ENCODE measurements at places on chromosomes 2 and 18.

DNA sequence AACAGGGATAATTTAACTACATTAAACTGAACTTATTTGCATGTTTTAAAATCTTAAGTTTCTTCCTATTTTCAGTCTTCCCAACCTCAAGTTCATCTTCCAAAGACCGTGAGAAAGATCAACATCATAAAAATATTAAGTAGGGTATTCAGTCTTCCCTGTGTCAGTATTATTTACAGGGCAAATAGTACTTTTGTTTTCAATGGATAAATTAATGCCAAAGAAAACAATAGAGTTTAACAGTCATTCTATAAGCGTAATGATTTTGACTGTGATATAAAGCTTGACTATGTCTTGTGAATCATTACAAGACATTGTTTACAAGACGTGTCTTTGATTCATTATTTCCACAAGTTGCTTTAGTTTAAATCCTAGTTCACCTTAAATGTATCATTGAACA, 48.0 kb upstream of the NRXN1 start:
- no peak for DNase-seq

DNA sequence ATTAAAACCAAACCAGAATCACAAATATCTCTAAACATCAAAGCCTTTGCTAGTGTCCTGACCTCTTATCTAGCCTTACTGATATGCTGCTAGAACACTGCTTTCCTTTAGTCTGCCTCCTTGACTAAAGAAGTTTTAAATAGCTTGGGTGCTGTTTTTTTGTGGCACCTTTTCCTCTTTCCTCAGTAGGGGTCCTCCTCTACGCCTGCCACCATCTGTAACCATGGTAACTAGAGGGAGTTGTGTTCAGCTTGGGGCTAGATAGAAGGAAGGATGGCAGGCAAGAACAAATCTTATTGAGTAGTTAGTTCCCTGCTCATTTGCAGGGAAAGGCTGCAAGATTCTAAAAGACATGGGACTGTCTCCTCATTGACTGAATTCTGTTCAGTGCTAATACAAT, 86.0 kb downstream of the TAF4B start:
- DNase-seq = no peak

- DNase-seq = no peak
Observed at GRCh38 chr2:167534443-167534842, 646.2 kb downstream of the XIRP2 start.

GRCh38 chr18:49394191-49394590, 66.3 kb downstream of the DYM start:
- no peak for DNase-seq

DNA sequence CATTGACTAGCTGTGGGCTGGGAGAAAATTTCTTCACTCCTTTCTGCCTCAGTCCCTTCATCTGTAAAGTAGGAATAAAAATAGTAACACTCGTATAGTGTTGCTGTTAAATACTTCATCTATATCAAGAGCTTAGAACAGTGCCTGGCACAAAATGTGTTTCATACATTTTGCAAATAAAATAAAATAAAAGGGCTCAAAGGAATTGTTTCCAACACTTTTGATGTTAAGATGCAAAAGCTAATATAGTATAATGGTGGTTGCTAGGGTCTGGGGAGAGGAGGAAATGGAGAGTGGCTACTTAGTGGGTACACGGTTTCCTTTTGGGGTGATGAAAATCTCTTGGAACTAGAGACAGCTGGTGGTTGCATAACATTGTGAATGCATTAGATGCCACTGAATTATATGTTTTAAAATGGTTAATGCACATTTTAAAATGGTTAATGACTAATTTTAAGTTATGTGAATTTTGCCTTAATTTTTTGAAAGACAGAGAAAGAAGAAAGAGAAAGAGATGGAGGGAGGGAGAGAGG, 542.1 kb upstream of the ID2 start:
- DNase-seq = no peak

GRCh38 chr2:127810619-127811396, at the start of gene WDR33:
Gene WDR33 (minus strand): TSS chr2:127811171. CDS start chr2:127770981, 40,190 bp downstream.
- peak; percentile 97 for DNase-seq

GRCh38 chr2:140057928-140058327, 1277.7 kb upstream of the NXPH2 start:
- DNase-seq = no peak

DNA sequence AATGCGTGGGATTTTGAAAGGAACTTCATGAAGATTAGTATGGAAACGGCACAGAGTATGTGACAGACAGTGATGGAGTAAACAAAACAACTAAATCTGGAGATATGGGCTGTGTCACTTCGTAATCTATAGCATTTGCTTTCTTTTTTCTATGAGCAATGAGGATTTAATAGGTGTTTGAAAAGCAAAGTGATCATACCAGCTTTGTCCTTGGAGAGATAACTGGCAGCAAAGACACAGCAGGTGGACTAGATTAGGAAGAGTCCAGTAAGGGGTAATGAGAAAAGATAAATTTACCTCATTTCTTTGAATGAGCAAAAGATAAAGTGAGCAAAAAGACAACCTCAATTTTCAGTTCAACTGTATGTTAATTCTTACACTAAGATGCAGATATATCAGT, 199.0 kb downstream of the LRP1B start:
- DNase-seq = no peak

- no peak for DNase-seq
Observed at GRCh38 chr2:30960213-30960612, 153.0 kb upstream of the CAPN13 start.

DNA sequence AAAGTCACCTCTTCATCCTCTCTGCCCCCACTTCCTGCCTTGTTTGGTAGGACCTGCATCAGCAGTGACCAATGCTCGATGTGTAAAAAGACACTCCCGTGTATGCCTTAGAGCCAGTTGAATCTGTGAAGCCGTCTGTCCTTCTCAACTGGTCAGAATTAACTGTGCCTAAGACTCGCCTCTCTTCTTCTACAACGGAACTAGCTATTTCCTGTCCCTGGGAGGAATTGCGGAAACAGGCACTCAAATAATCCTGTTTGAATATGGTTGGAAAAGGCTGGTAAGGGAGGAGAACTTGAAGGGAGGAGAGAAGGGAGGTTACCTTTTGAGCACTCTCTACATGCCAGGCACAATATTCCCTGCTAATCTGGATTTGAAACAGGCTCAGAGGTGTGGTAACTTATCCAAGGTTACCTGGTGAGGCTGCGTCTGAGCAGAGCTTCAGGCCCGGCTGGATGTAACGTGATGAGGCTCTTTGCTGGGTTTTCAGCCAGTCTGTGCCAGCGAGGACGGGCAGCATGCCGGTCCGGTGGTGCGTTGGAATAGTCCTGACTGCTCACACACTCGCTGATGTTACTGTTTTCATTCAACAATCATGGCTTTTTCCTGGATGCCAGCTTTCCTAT, 127.0 kb downstream of the FAM168B start:
- DNase-seq = no peak

- no peak for DNase-seq
Observed at GRCh38 chr2:58515827-58516573, 274.9 kb upstream of the FANCL start.

DNA sequence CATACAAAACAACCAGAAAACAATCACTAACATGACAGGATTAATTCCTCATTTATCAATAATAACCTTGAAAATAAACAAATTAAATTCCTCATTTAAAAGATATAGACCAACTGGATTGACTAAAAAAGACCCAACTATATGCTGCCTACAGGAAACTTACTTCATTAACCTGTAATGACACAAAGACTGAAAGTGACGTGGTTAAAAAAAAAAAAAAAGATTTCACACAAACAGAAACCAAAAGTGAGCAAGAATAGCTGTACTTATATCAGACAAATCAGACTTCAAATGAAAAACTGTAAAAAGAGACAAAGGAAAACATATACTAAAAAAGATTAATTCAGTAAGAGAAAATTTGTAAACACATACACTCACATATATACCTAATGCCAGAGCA, 201.2 kb downstream of the CCDC178 start:
- DNase-seq = no peak

DNA sequence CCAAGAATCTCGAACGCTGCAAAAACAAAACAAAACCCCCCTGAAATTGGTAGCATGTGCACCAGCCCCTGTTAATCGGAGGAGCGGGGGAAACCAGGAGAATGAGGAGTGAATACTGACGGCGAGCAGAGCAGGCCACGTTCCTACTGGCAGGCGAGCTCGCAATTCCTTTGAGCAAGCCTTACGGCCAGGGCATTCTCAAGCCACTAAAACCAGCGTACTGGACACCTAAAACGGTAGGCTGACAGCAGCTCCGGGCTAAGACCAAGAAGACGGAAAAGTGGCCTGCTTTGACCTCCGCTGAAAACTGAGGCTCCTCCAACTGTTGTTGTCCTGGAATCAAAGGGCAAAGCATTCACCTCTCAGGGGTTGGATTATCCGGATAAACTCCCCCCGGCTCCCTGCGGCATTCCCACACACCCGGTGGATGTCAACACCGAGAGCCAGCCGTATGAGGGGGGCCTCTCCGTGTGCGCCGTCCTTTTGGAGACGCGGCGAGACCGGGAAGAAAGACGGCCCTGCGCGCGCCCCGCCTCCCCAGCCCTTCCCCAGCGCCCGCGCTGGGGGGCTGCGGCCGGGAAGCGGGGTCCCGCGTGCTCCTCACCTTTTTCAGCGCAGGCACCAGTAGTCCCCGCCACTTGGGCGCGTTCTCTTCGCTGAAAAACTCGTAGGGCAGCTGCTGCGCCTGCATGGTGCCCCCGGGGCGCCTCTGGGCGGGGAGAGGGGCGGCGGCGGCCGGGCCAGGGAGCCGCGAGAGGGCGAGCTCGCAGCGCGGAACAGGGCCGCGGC, 925 bp downstream of the SOS1 start:
- DNase-seq = peak; percentile 48

DNA sequence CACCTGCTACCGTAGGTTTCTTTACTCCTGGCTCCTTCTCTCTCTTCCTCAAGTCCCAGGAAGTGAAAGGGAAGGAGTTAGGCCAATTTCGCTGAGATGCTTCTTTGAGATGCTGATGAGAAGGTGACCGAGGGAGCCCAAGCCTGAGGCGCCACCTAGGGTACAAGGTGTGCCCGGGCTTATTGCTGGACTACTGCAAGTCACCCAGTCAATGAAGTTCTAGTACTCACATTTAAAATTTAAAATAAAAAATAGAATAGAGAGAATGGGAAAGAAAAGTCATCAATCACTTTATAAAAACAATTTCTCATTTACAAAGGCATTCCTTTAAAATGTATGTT, 45.3 kb downstream of the ACAA2 start:
- DNase-seq = peak; percentile 40

GRCh38 chr2:109282360-109282759, 153.4 kb downstream of the SH3RF3 start:
- no peak for DNase-seq

- no peak for DNase-seq
Observed at GRCh38 chr2:27278010-27278409, 2.8 kb downstream of the DNAJC5G start.

DNA sequence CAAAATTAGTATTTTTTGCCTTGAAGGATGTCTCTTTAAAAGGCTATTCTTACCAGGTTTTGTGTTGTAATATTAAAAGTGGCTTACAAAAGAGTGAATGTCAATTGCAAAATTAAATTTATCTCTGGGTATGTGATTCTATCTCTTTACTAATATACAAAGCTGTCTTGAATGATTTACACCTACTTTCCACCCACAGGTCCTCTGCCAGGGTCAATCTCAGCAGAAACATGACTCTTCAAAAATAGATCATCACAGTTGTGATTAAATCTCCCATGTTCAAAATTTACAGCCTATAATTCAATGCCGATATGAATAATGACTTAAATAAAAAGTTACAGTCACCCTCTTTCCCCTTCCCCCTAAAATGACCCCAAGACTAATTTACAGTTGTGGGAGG, 78.8 kb downstream of the SLC8A1 start:
- DNase-seq = no peak
